Frontal cortex (tissue), 4 donors: ENCODE measurements at places on chromosomes 2 and 18. TPM values are rescaled to one million over a fixed set of nuclear protein-coding genes. Genes with fewer than 3 reads are reported as not detected.

GRCh38 chr18:55351980-55352714 lies 235.8 kb downstream of the TCF4 start:
- DNase-seq: no peak

- no peak for DNase-seq
Measured at GRCh38 chr2:64211276-64211921, 67.2 kb upstream of the PELI1 start.

PDK1 gene
- total RNA-seq: 10.6 TPM

GRCh38 chr18:2881088-2881839 lies 34.5 kb downstream of the EMILIN2 start:
- no peak for DNase-seq

SLC8A1 gene
- total RNA-seq: 187 TPM

DNA sequence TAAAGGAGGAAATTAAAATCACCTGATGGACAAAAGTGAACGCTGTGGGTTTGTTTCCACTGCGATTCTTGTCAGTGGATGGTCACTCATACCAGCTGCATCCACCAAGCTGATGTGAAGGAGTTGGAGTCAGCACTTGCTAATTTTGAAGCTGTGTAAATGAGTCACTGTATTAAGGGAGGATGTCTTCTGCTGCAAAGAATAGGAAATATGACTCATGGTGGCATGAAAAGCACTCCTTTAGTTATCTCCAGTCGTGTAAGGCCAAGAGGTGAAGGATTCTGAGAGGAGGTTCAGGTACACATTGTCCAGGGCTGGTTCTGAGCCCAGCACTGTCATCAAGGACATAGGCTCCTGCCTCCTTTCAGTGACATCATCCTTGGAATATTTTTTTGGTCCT lies 71.7 kb upstream of the SKOR2 start:
- no peak for DNase-seq

- DNase-seq: no peak
Measured at GRCh38 chr2:80380736-80381135, 76.2 kb upstream of the LRRTM1 start.

RAB10 gene
- total RNA-seq: 152 TPM

DNA sequence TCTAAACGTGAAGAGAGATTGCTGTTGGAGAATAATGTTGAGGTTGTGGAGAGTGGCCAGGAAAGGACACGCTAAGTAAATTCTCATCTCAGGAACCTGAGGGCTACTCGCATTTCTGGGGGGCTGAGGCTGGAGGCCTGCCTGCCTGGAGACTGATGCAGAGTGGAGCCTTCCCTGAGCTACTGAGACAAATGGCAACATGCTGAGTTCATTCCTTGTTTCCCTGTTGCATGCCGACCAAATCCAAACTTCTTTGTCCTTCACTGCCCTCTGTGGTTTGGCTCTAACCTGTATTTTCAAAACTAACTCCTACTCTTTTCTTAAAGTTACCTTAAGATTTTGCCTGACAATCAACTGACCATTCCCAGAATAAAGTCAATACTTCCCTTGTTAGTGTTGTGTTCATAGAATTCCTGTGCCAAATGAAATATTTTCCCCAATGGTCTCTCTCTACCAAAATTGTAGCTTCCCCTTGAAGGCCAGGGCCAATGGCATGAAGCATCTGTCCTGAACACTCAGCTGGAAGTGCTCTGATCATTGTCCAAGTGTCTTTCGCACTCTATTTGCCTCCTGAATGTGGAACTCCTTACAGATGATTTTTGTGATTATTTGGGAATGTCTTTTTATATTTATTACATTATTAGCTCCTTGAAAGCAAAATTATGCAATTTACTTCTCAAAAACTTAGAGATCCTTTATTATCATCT lies 1085.6 kb downstream of the SOCS6 start:
- no peak for DNase-seq

DNA sequence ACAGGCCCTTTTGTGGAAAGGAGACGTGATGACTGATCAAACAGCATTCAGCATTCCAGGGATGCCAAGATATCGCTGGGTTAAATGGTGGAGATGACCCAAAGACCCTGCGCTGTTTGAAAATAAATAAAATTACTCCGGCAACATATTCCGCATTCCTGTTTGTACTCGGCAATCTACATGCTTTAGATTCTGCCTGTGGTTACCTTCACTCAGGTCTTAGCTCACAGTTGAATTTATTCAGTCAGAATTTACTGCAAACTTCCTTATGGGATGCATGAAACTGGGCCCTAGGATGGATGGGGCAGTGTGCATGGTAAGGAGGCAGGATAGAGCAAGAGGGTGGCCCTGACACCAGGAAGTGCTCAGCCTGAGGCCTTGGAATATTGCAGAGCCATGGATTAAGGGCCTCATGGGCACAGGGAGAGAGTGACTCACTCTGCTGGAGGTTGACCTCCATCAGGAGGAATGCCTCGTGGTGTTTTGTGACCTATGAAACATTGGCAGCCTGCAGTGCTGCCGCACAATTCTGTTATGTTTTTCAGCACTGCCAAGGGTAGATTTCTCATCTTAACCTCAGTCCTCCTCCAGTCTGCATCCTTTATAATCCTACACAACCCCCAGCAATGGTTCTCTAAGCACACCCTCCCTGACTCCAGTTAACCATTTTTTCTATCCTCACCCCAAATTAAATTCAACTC lies 321.4 kb downstream of the IRS1 start:
- DNase-seq: no peak

- no peak for DNase-seq
Measured at GRCh38 chr2:153005071-153005730, 286.8 kb downstream of the ARL6IP6 start.

DNA sequence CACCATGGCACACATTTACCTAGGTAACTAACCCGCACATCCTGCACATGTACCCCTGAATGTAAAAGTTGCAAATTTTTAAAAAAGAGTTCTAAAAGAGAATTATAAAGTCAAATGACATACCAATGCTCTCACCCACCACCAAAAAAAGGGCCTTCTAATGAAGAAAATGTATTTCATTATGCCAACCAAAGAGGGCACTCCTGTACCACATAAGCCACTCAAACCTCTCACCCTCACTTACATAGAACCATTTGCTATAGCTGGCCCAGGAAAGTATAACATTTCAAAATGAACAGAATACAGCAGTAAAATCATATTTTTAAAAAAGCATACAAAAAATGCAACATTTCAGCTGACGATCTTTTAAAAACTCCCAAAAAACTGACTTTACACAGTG lies 241.5 kb upstream of the PKDCC start:
- DNase-seq: no peak

GRCh38 chr2:219475278-219475677 lies 23.4 kb upstream of the GMPPA start:
- no peak for DNase-seq

DNA sequence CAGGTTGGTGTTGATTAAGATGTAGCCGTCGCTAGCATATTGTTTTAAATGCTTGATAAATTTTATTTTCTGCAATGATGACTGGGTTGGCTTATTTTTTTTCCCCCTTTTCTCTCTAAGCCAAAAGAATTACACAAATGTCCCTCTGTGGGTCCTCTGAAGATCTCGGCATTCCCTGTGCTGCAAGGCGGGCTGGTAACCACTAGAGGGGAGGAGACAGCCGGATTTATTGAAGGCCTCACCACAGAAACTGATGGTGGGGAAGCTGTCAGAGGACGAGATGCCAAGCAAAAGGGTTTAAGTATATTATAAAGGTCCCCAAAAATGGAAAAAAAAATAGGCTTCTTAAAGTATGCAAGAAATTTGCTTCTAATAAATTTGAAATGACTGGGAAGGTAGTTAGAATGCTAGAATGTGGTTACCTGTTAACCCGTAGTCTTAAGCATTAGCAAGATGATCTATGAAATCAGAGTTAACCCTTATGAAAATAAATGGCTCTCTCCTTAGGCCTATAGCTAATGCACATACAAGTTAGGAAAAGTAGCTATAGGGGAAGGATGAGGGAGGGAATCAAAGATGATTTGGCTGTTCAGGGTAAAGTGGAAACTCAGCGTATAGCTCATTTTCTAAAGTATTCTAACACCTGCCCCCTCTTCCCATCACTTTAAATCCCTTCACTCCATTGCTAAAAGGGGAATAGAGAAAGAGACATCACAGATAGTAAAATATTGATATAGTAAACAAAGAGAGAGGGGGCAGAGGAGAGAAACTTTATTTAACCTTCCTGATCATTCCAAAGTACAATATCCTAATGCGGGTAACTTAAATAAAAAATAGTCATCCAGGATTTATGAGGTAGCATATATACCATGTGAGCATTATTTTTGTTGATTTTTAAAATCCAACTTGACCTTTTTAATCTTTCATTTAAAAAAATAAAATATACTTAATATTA lies 894.5 kb upstream of the POU3F3 start:
- DNase-seq: peak; percentile 33
